ENCODE measurements at places on chromosomes 1 and 21. TPM values are rescaled to one million over a fixed set of nuclear protein-coding genes. Genes with fewer than 3 reads are reported as not detected.

- peaks cover 40% of the 10 kb centered on the region for H3K4me1 ChIP-seq
- no peak overlapping the region for H3K4me3 ChIP-seq
- H3K27me3 ChIP-seq = no peaks in the 10 kb centered on the region
- peak overlapping the region; percentile 66 for H3K27ac ChIP-seq
- DNase-seq = no peak
- no peaks in the 10 kb centered on the region for H3K36me3 ChIP-seq
These were observed 151.3 kb downstream of the ETS2 start for GRCh38 chr21:38956856-38957571.

Gene FAAH
- total RNA-seq = 10.5 TPM

DNA sequence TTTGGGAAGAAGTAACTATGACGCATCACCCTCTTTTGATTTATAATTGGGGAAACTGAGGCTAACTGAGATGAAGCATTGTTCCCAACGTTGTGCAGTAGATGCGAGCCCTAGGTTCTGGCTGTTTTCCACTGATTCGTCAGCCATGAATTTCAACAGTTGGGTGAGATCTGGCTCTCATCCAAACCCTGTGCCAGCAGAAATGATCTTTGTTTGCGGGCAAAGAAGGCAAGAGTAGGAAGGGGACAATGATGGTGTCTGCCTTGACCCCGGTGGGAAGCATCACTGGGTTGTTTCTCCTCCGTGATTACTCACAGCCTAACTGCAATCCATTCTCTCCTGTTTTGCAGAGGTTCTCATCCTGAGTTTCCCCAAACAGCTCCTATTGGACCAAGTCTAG lies 142.3 kb downstream of the MIS18A start:
- no peak overlapping the region for H3K27ac ChIP-seq
- DNase-seq = no peak
- no peaks in the 10 kb centered on the region for H3K4me1 ChIP-seq
- H3K27me3 ChIP-seq = no peaks in the 10 kb centered on the region
- no peaks in the 10 kb centered on the region for H3K36me3 ChIP-seq

Gene MIXL1
- not detected for total RNA-seq

DNA sequence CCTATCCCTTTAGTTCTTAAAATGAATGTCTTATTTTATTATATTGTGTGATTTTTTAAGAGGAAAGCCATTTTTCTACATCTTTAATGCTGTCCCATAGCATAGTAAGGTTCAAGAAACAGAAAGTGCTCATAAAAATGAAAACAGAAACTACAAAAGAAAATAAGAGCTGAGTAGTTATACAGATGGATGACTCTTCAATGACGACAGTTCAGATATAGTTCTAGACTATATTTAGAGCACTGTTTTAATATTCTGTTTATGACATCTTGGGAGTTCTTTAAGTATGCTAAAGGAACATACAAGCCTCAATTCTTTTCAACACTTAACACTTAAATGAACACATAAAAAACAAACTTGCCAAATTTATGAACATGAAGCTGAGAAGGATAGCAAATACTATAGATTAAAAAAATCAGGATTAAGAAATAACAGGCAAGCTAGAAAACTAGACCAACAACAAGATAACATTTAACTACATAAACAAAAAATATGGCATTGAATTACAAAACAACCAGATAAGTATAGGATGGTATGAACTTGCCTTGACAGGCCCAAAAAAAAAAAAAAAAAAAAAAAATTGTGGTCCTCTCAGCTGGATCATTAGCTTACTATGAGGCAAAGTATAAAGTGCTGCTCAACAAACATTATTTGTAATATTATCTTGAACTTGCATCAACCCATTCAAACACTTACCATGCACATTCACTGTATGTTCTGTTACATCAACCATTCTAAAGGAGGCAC lies 87.9 kb downstream of the ZZZ3 start:
- no peak for DNase-seq
- peaks cover 6% of the 10 kb centered on the region for H3K36me3 ChIP-seq
- H3K4me3 ChIP-seq = no peak overlapping the region
- no peaks in the 10 kb centered on the region for H3K4me1 ChIP-seq
- H3K27me3 ChIP-seq = no peaks in the 10 kb centered on the region
- no peak overlapping the region for H3K27ac ChIP-seq

DNA sequence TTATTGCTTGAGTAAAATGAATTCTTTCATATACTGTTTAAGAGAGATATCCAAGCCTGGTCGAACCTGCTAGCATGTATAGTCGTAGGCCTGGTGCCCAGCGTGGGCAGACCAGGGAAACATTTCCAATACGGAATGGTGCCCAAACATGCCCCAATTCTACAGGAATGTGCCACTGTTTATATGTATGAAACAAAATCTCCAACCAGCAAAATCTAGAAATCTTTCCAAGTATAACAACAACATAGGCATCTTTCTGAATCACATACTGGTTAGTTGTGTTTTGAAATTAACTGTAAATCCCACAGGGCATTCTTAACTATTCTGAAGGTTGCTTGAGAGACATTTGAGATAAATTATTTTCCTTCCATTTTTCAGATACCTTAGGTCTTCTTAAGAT lies 17.0 kb upstream of the ABCD3 start:
- no peaks in the 10 kb centered on the region for H3K4me1 ChIP-seq
- no peaks in the 10 kb centered on the region for H3K27me3 ChIP-seq
- DNase-seq = no peak
- H3K36me3 ChIP-seq = no peaks in the 10 kb centered on the region
- H3K27ac ChIP-seq = no peak overlapping the region

Gene AMPD1
- total RNA-seq = not detected

DNA sequence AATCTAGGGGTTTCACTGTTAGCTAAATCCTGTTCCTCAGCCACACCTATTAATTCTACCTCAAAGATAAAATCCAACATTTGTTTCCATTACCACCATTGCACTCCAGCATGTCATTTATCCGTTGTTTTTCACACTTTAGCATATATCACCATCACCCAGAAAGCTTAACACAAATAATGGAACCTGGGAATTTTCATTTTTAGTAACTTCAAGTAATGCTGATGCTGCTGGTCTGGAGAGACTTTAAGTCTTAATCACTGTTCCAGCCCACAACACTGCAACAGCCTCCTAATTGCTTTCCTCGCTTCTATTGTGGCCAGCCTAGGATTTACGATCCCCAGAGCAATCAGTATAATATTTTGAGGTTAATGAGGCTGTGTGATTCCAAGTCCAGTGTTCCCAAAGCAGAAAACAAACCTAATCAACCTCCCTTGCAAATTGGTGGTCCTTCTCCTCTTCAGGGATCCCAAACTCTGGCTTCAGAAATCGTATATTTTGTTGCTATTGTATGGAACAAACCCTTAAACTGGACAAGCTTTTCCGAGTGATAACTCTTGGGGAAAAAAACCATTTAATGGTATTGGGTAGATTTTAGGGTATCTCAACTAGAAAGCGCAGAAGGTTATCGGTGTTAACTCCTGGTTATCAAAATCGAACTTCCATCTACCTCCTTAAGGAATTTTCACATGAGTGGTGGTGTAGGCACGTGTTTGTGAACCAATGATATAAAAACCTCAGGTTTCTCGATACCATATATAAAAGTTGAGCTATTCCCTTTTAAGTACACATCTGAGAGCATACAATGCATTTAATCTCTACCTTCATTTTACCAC lies 50.0 kb upstream of the BOLA1 start:
- H3K27ac ChIP-seq = peak overlapping the region; percentile 78
- H3K27me3 ChIP-seq = no peaks in the 10 kb centered on the region
- H3K36me3 ChIP-seq = no peaks in the 10 kb centered on the region
- peak overlapping the region; percentile 49 for H3K4me3 ChIP-seq
- no peak for DNase-seq

GRCh38 chr1:64981601-64982533 lies 15.5 kb upstream of the JAK1 start:
- H3K27me3 ChIP-seq = no peaks in the 10 kb centered on the region
- H3K36me3 ChIP-seq = peaks cover 9% of the 10 kb centered on the region
- DNase-seq = no peak
- no peaks in the 10 kb centered on the region for H3K4me1 ChIP-seq
- H3K4me3 ChIP-seq = no peak overlapping the region

GRCh38 chr1:180231936-180232335 lies 1.9 kb downstream of the LHX4 start:
- no peak for DNase-seq
- H3K4me1 ChIP-seq = no peaks in the 10 kb centered on the region
- no peak overlapping the region for H3K27ac ChIP-seq

- no peaks in the 10 kb centered on the region for H3K4me1 ChIP-seq
- no peaks in the 10 kb centered on the region for H3K36me3 ChIP-seq
- H3K27me3 ChIP-seq = no peaks in the 10 kb centered on the region
- no peak for DNase-seq
- no peak overlapping the region for H3K27ac ChIP-seq
These were observed 12.4 kb downstream of the C1orf116 start for GRCh38 chr1:207020065-207020708.

GRCh38 chr1:38191461-38191860 lies 144.9 kb upstream of the POU3F1 start:
- no peaks in the 10 kb centered on the region for H3K4me1 ChIP-seq
- no peaks in the 10 kb centered on the region for H3K27me3 ChIP-seq
- no peaks in the 10 kb centered on the region for H3K36me3 ChIP-seq
- H3K27ac ChIP-seq = no peak overlapping the region
- DNase-seq = no peak

- H3K4me1 ChIP-seq = no peaks in the 10 kb centered on the region
- H3K27me3 ChIP-seq = no peaks in the 10 kb centered on the region
- no peaks in the 10 kb centered on the region for H3K36me3 ChIP-seq
- peak; percentile 1 for DNase-seq
- H3K27ac ChIP-seq = no peak overlapping the region
These were observed 40.2 kb upstream of the DMRTB1 start for GRCh38 chr1:53419034-53419433.

DNA sequence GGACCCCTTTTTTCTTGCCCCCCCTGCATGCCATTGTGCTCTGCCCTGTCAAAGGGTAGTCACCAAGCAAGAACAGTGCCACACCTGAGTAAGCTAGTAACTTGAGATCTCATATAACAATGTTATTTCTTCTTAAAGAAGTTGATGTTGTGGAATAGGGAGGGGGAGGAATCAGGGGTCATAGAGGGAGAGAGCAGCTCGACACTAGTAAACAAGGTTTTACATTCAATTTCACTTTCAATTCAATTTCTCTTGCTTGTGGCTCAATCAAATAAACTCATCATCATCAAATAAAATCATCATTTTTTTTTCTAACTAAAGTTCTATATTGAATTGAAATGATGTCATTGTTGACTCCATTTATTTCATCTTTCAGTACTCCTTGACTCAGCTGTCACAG lies 106.4 kb downstream of the CRB1 start:
- no peak overlapping the region for H3K27ac ChIP-seq
- H3K4me1 ChIP-seq = no peaks in the 10 kb centered on the region
- H3K4me3 ChIP-seq = no peak overlapping the region
- DNase-seq = no peak
- no peaks in the 10 kb centered on the region for H3K36me3 ChIP-seq

- H3K4me1 ChIP-seq = no peaks in the 10 kb centered on the region
- no peaks in the 10 kb centered on the region for H3K27me3 ChIP-seq
- H3K36me3 ChIP-seq = no peaks in the 10 kb centered on the region
- no peak for DNase-seq
- no peak overlapping the region for H3K4me3 ChIP-seq
- no peak overlapping the region for H3K27ac ChIP-seq
These were observed 129.6 kb upstream of the COA6 start for GRCh38 chr1:234243521-234244260.
